ENCODE measurements at places on chromosomes 3 and 15.

- DNase-seq: no peak
Observed at GRCh38 chr15:58553365-58553918, 121.7 kb downstream of the LIPC start.

GRCh38 chr15:50145451-50145872 lies 26.4 kb upstream of the ATP8B4 start:
- peak; percentile 79 for DNase-seq

DNA sequence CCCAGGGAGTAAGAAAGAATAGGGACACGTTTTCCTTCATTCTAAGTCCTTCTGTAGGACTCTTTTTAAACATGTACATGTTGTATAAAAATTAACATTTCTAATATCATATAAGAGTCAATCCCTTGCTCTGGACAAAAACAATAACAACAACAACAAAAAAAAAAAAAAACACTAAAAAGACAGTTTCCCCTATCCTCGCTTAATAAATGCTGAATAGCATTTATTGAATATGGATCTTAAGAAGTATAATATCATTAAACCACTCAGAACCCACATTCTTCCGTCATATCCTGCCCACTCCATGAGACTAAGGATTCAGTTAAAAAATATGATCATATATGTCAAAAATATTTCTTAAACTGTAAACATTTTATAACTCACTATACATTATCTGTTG lies 145.1 kb downstream of the AQP9 start:
- no peak for DNase-seq

DNA sequence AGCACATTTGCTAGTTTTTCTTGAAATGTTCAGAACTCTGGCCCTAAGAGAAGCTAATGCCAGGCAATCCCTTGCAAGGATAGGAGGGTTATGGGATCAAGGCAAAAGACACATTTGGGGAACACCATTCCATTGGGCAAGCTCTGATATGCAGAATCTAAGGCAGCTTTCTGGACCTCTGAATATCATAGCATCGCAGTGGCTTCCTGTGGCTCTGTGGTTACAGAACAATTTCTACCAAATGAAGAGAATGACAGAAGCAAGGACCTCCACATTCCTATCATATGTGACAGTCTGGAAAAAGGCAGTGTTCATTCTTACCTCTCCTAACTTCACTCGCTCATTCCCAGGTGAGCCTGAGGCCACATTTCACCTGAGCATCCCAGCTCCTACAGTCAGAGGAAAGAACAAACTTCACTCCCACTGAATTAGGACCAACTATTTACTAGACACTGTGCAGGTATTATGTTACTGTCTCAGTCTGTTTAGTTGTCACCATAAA lies 836.1 kb upstream of the CFAP20DC start:
- DNase-seq: no peak

- peak; percentile 61 for DNase-seq
Observed at GRCh38 chr3:11641683-11642430, 1.9 kb downstream of the VGLL4 start.

DNA sequence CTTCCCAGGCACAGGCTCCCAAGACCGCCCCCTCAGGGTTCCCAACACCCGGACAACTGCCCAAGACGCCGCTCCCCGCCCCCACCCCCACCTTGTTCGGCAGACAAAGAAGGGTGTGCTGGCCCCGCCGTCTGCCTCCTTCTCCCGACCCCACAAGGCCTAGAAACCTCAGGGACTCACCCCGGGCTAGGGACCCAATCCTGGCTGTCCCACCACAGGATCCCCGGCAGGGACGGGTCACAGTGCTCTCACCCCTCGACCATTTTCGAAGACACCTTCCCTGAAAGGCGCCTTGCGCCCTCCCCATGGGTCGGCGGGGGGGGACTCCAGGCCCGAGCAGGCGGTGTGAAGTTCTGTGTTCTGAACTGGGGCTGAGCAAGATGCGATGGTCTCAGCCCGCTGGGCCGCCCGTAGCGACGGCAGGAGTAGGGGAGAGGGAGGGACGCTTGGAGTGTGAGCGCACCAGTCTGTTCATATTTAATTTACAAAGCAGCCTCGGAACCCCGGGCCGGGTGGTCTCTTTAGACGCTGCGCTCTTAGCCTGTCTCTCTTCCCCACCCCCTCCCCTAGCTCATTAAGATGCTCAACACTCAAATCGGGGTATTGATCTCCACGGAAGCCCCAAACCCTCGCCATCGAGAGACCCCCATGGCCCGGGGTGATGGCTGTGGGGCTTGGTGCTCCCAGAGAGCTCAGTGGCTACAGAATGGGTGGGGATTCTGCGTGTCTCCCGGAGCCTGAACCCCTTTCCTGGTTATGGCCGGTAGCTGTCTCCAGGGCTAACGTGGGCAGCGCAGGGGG lies 1.4 kb upstream of the ISLR2 start:
- no peak for DNase-seq

- no peak for DNase-seq
Observed at GRCh38 chr3:123628996-123629746, 44.3 kb upstream of the HACD2 start.

GRCh38 chr3:23201154-23201838 lies 1.8 kb upstream of the UBE2E2 start:
- no peak for DNase-seq

- no peak for DNase-seq
Observed at GRCh38 chr3:161392853-161393252, 21.5 kb upstream of the SPTSSB start.

GRCh38 chr3:174397848-174398247 lies 461.3 kb upstream of the NAALADL2 start:
- DNase-seq: peak; percentile 35

DNA sequence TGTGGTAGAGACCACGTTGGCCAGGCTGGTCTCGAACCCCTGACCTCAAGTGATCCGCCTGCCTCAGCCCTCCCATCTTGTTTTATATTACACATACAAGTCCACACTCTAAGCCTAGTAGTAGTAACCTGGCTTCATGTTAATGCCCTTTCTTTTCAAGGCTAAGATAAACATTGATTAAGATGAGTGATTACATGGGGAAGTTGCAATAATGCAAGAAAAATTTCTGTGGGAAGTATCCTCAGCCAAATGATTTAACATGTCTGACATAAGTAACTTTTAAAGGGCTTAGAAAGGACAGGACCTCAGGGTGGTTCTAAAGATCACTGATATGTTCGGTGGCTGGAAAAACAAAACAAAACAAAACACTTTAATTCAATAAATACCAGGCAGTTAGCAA lies 72.1 kb downstream of the SFMBT1 start:
- peak; percentile 6 for DNase-seq

GRCh38 chr3:107988460-107989175 lies 102.2 kb downstream of the CD47 start:
- DNase-seq: peak; percentile 87

- DNase-seq: no peak
Observed at GRCh38 chr3:16140116-16140893, 34.2 kb upstream of the GALNT15 start.

DNA sequence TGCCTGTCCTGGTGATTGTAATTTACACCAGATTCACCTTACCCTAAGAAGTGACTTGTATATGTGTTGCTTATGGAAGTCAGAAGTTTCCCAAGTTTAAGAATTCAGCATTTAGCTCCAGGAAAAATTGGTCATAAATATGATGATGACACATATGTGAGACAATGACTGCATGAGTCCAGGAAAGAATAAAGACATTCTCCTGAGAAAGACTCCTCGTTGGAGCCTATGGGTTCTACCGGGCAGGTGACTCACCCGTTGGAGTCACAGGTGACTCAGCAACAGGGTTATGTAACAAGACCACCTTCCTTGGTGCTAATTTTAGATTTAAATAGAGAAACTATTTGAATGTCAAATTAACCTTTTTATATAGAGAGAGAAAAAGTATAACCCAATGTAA lies 662.4 kb downstream of the FHIT start:
- DNase-seq: no peak

Data from suppressor macrophage treated with lipopolysaccharide for 4 hours (primary cell).